ENCODE measurements at places on chromosomes 3 and 15.

DNA sequence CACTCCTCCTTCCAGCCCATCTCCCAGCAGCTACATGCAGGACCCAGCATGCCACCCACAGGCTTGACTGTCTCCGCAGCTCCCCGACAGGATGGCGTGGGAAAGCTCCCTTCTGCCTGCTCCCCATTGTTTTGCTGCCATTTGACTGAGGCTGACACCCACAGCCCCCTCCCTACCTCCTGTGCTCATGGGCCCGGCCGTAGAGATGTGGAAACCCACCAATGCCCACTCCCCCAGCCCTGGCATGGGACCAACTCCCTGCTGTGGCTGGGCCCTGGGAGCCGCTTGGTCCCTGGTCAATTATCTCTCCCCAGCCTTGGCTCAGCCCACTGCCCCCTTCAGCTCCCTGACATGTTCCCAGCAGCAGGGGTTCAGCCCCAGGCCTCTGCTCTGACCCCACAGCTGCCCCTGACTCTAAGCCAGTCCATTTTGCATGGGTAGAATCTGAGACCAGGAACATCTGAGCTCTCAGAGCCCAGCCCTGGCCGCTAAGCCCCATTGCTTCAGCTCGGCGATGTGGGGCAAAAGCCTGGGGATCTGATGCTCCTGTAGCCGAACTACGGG is 8.2 kb downstream of the C3orf22 start:
- no peak for DNase-seq

GRCh38 chr15:60651101-60651500 is 172.2 kb upstream of the ICE2 start:
- DNase-seq, result no peak

DNA sequence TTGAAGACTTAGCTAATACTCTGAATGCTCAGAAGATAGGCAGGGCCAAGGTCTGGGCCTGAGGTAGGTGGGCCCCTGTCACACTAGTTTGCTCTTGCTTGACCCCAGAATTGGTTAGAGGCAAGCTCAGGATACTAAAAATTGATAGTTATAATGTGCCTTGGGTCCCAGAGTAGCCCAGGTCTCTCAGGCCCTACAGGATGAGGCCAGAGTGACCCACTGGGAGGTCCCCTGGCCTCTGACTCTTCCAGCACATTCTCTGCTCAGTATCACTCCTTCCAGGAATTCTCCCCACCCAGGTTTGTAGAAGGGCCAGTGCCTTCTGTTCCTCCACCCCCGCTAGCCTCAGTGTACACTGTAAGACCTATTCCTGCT is 667 bp upstream of the KLHDC8B start:
- DNase-seq, result no peak

DNA sequence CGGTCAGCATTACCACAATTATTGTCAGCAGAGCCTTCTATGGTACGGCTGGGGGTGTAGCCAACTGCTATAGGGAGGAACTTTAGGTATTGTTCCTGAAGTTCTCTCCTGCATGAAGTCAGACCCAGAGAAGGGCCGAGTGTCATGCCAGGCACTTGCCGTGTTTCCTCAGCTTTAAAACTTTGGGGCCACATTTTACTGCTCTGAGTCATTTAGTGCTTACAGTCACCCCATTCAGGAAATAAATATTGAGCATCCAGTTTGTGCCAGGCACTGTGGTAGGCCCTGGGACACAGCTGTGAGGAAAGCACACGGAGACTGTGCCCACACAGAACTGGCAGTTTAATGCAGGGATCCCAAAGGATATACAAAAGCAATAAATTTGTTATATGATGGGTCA is 54.5 kb upstream of the APEH start:
- DNase-seq, result no peak

DNA sequence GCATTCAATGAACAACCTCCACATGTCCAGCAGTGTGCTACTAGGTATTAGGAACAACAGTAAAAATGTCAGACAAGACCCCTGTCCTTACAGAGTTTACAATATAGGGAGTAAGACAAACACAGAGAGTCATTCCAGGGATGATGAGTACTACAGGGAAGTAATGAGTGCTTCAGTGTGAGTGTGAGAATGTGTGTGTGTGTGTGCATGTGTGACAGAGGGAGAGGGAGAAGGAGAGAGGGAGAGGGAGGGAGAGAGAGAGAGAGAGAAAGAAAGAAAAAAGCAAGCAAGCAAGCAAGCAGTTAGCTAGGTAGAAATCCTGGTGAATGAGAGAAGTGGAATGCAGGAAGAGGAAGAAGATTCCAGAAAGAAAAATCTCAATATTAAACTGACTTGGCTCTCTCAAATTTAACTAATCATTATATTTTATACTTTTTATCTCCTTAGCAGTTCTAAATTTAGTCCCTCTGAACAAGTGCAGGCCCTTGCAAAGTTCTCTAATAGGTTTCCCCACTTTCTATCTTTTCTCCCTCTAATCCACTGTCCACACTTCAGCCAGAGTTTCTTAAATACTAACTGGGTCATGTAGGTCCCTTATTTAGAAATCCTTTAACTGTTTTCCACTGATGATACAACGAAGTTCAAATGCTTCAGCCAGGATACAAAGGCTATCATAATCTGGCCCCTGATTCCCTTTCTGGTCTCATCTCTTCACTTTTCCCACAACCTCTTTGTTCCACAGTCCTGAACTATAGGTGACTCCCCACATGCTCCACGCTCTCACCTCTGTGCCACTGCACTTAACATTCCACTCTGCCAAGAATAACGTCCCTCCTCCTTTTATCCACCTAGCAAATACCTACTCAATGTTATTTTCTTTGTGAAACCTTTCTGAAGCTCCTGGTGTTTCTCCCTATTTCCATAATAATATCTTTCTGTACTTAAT is 10.3 kb downstream of the DCBLD2 start:
- no peak for DNase-seq

All from amniotic stem cell (primary cell).